Neural progenitor cell (in vitro differentiated cells): ENCODE measurements at places on chromosomes 4 and X.

GRCh38 chr4:48194971-48195370 is 60.9 kb upstream of the TXK start:
- DNase-seq = no peak

GRCh38 chr4:145295547-145295946 is 115.2 kb upstream of the OTUD4 start:
- no peak for DNase-seq

DNA sequence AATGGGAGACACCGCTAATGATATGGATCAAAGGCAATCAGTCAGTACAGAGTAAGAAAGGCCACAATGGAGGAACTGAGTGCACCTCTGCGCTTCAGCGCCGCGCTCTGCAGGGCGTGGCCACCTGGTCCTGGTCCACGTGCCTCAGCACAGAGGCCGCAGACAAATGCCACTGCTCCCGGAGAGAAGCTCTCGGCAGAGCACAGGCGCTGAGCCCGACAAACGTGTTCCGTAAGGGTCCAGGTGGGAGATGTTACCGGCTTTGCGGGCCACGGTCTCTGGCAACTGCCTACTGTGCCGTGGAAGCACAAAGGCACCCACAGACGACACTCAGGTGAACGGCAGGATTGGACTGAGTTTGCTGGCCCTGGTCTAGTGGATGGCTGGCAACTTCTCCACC is 68.9 kb downstream of the ACOX3 start:
- no peak for DNase-seq

DNA sequence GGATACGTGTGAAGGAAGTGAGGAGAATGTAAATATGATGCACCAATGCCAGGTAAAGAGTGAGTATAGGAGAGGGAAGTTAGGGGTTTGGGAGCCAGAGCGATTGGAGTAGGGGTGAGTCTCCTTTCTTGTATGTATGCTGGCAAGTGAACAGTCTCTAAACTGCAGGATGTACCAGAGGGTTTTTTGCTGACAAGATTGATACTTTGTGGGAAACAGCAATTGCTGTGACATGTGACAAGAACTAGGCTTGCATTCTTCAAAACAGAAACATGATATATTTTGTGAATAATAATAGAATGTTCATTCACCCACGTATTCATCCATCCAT is 706 bp downstream of the CHIC1 start:
- no peak for DNase-seq

- DNase-seq = peak; percentile 1
These were observed 93.1 kb upstream of the CXorf51A start for GRCh38 chrX:146907391-146908240.

DNA sequence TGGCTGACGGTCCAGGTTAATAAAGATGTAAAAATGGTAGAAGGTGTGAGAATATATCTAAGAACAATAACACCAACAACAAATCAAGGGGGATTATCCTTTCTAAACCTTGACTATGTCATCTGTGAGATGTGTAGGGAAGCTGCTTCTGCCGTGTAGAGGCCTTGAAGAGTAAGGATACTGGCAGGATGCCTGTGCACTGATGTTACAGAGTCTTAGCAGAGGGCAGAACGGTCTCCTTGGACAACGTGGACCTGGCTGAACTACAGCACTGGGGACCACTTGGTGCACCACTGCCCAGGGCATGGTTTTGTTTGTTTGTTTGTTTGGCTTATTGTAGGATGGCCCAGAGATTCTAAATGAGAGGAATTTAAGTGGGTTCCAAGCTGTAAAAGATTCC is 33.5 kb downstream of the GPAT3 start:
- DNase-seq = no peak

DNA sequence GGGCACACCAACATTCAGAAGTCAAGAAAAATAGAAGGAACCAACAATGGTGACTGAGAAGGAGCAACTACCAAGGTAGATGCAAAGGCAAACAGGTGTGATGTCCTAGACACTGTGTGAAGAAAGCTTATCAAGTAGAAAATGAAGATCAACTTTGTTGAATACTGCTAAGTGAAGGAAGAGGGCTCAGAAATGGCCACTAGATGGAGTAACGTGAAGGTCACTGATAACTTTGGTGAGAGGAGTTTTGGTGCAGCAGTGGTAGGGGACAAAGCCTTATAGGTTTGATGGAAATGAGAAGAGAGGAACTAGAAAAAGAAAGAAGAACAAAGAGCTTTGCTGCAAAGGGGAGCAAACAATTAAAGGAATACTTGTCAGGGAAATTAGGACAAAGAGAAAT is 23.5 kb downstream of the OTC start:
- peak; percentile 7 for DNase-seq

- no peak for DNase-seq
These were observed 62.1 kb upstream of the SCOC start for GRCh38 chr4:140311257-140311835.

DNA sequence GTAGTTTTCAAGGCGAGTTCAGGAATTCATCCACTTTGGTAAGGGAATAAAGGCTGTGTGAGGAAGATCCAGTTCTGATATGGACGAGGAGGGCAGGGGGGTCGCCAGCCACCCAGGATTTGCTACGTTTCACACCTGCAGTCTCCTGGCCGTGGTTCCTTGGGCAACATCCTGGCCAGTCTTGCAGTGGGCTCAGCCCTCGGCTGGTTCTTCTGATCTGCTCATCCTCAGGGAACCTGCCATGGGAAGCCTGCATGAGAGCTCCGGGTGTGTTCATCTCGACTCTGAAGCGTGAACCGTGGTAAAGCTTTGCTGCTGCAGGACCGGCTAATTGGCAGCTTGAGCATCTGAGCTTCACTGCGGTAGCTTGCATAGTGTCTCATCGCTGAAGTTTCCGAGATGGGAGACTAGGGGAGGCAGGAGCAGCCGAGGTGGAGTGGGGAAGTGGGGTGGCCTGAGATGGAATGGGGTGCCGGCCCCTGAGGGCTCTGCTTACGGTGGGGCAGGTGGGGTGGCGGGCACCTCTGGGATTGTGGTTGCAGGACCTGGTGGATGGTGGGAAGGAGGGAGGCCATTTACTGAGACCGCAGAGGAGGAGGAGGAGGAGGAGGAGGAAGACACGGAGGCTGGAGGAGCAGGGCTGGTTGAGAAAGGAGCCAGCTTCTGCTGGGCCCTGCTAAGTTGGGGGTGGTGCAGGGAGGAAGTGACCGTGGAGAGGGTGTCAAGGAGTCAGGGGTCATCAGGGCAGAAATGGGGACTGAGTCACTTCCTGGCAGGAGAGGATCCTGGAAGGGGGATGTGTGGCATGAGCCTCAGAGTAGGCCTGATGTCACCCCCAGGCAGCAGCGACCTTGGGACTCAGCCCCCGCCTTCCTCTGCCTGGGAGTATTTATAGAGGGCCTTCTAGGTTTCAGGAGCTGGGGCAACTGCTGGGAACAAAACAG is 213.1 kb upstream of the PSAPL1 start:
- DNase-seq = no peak

DNA sequence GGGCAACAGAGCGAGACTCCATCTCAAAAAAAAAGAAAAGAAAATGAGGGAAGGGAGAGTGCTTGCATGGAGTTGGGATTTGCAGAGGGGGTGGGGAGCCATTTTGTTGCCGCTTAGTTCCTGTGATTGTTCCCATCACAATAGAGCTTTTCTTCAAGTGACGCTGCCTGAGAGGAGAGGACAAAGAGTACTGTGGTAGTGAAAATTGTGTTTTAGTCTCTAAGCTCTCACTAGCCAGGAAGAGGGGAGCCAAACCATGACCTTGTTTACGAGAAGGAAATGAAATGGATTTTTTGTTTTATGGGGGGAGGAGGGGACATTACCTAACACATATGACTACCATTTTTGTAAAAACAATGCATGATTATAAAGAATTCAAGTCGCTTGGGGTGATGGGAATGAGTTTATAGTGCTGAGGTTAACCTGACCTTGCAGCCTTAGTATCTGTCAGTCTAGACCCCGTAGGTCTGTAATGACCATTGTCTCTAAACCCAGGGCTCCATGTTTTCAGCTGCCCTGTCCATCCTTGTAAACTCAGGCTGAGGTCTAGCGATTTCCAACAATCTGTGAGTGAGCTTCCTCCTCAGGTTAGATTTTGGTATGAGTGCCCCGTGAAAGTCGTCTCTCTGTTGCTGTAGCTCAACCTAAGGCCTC is 18.8 kb downstream of the SRD5A3 start:
- peak; percentile 77 for DNase-seq

DNA sequence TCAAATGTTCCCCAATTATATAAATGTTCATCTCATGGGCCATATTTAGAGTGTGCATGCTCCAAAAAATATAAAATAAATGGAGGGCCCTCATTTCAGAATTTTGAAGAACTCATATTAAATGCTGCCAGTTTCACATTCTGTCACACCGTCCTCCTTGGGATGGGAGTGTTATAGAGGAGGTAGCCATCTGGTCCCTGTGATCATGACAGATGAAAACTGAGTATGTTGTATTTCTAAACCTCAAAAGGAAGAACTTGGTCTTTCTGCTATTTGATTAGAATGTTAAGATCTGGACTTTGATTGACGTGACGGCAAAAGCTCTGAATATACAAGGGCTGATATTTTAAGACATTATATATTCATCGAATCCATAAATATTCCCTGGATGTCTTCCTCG is 308.0 kb downstream of the RAPGEF2 start:
- no peak for DNase-seq

DNA sequence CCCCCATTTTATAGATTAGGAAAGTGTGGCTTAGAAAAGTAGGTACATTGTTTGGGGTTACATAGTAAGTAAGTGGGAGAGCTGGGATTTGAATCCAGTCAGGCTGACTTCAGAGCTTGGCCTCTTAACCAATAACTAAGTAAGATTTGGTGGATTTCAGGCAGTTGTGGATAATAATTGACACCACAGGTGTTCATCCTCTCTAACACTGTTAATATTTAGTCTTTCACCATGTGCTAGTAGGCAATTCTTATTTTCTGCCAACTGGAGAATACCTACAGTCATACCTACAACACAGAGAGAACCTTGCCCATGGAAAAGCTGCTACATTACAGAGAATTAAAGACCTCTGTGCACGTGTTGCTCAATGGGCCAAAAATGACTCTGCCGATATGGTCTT is 89.5 kb downstream of the DIAPH2 start:
- DNase-seq = no peak

DNA sequence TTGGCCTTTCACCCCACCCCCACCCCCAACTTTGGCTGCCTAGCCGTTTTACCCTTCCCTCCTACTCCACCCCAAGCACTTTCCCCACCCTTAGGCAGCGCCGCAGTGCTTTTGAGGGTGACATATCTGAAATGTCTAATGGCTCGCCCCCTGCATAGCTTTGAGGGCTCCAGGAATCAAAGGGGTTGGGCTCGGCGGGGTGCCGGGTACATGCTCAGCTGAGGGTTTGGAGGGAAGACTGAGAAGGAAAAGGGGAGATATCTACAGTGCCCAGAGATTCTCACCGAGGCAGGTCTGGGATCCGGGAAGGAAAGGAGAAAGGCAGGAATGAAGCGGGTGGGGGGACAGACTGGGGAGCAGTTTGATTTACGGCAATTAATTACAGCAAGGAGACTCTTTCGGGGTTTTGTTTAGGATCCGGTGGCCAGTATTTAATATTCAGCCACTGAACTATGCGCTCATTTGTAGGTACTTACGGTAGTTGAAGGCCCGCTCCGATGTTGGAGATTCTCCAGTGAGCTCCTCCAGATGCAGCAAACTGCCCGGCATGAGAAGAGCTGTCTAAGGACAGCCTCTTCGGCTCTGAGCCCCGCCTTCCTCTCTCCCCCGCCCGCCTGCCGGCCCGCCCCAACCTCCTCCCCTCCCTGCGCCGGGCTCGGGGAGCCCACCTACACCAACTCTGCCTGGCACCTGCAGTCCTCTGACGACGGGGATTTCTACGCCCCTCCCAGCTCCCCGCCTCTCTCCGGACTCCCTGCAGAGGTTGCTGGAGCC is at the start of gene IGSF1:
Gene IGSF1, minus strand, starts transcription at position 569 of the 774 bp plus-strand sequence. CDS start 2,632 bp downstream, outside the sequence.
- peak; percentile 74 for DNase-seq

DNA sequence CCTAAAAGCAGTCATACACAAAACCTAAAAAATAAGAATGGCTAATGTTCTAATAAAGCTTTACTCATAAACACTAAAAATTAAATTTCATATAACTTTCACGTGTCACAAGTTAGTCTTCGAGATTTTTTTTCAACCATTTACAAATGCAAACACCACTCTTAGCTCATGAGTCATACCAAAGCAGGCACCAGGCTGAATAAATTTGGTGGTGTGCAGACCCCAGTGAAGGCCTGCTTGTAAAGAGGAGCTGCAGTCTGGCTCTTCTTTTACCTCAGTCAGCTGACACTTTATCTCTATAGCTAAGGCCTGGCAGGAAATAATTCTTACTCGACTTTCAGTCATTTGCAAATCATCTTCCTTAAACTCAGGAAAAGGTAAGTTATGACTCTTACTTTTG is 37.4 kb downstream of the CLOCK start:
- DNase-seq = no peak

DNA sequence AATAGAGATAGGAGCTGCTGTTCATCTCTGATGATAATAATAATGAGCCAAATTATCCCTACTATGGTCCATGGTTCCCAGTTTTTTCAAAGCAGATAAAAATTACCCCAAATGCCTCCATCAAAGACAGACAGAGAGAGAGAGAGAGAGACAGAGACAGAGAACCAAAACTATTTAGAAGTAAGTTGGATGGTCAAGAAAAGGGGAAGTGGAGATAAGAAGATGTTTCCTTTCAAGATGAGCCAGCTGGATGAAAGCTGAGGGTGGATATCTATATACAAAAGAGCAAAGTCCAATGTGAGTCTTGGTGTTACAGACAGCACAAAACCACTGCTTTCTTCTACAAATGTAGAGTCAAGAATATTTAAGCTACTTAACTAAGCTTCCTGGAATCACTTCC is 173.9 kb downstream of the GRIA3 start:
- DNase-seq = no peak

- DNase-seq = peak; percentile 1
These were observed 12.1 kb downstream of the DOK7 start for GRCh38 chr4:3475041-3475712.

DNA sequence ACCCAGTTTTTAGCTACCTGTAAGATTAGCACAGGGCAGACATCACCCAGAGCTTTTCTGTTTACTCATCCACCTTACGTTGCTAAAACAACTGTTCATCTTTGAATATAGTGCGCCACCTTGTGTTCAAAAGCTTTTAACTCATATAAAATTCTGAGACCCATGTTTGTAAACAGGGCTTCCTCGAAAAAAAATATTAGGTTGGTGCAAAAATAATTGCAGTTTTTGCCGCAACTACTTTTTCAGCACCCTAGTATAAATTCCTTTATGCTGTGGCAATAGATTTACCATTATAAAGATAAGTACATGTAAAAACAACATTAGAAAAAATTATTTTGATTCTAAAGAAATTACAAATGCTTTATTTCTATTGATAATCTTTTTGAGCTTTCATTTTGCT is 147.9 kb downstream of the LRBA start:
- peak; percentile 91 for DNase-seq

DNA sequence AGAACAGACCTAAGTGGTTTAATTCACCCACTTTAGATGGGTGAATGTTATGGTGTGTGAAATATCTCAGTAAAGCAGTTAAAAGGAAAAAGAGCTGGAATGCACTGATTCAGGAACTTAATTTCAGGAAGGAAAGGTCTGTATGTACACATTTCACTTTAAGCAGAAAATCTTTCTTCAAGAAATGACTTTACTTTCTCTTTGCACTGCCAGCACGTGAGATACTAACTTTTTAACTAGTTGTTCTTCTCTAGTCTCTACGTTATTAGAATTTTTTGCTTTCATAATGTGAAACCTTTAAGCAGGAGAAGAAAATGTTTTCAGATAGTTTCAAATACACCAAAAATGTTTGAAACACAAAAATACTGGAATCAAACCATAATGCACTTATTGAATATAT is 18.8 kb downstream of the C4orf46 start:
- DNase-seq = no peak

- DNase-seq = no peak
These were observed 33.9 kb downstream of the RNF150 start for GRCh38 chr4:141099326-141099725.

- DNase-seq = no peak
These were observed 561.4 kb downstream of the ZIC3 start for GRCh38 chrX:138127314-138127713.
